ENCODE measurements at places on chromosomes 5 and 9.

DNA sequence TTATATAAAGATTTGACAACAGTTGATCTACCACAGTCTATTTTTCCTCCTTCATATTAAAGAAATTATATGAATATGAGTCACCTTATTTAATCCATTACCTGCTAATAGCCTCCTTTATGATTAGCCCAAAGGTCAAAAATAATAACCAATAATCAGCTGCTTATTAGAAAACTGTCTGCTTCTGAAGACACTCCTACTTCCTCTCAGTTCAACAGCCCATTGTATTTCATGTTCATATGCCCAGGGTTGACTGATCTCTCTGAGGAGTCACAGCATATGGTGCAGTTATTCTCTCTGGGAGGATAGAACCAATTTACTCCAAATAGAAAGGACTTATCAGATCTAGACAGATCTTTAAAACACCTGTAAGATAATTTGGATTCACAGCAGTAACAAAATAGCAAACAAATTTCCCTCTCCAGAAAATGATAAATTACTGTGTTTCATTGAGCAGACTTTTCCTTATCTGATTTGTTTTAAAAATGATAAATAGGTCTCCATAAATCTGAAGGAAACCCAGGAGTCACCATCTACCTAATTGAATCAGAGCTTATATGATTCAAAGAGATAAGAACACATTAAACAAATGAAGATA is 180.4 kb upstream of the ITGA1 start:
- H3K27ac ChIP-seq, result no peak overlapping the region
- H3K4me1 ChIP-seq, result no peaks in the 10 kb centered on the region
- DNase-seq, result no peak
- no peak overlapping the region for H3K4me3 ChIP-seq
- H3K27me3 ChIP-seq, result no peaks in the 10 kb centered on the region

DNA sequence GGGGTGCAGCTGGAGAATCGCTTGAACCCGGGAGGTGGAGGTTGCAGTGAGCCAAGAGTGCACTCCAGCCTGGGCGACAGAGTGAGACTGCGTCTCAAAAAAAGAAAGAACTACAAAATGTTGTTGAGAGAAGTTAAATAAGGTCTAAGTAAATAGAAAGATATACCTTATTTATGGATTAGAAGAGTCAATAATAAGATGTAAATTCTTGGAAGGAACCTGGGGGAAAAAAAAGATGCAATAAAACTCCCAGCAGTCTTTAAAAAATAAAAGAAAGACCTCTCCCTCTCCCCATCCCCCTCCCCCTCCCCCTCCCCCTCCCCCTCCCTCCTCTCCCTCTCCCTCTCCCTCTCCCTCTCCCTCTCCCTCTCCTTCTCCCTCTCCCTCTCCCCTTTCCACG is 15.5 kb upstream of the FAF2 start:
- no peaks in the 10 kb centered on the region for H3K36me3 ChIP-seq
- no peak overlapping the region for H3K27ac ChIP-seq
- H3K4me3 ChIP-seq, result no peak overlapping the region
- H3K4me1 ChIP-seq, result no peaks in the 10 kb centered on the region

- no peaks in the 10 kb centered on the region for H3K4me1 ChIP-seq
- no peak overlapping the region for H3K27ac ChIP-seq
- no peak overlapping the region for H3K4me3 ChIP-seq
- H3K27me3 ChIP-seq, result no peaks in the 10 kb centered on the region
Observed at GRCh38 chr5:41094871-41095270, 23.7 kb upstream of the MROH2B start.

- H3K27me3 ChIP-seq, result no peaks in the 10 kb centered on the region
- DNase-seq, result no peak
Observed at GRCh38 chr5:56917534-56917933, 8.1 kb downstream of the SETD9 start.

- no peak overlapping the region for H3K27ac ChIP-seq
- no peak for DNase-seq
- no peak overlapping the region for H3K4me3 ChIP-seq
- H3K4me1 ChIP-seq, result no peaks in the 10 kb centered on the region
Observed at GRCh38 chr9:70761139-70761670, 346.7 kb upstream of the KLF9 start.

GRCh38 chr9:137095664-137096517 is 9.1 kb downstream of the MAN1B1 start:
- DNase-seq, result peak; percentile 89
- peak overlapping the region; percentile 63 for H3K4me3 ChIP-seq
- peaks cover 53% of the 10 kb centered on the region for H3K36me3 ChIP-seq
- H3K27me3 ChIP-seq, result no peaks in the 10 kb centered on the region
- H3K27ac ChIP-seq, result peak overlapping the region; percentile 79
- H3K4me1 ChIP-seq, result peaks cover 14% of the 10 kb centered on the region

DNA sequence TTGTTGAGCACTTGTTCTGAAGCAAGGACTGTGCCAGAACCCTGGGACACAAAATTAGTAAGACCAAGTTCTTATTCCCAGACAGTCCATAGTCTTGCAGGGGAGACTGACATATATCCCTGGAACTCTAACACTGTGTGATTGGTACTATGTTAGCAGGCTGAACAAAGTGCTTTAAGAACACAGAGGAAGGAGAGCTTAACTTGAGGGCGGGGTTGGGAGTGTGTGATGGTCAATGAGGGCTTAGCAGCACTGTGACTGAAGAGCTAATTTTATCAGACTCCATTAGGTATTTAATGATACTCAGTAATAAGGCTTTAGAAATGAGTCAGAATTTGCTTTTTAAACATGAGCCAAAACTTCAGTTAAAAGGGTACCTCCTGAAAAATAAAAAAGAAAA is 14.9 kb upstream of the SPATA24 start:
- H3K4me1 ChIP-seq, result peaks cover 21% of the 10 kb centered on the region
- DNase-seq, result no peak
- no peak overlapping the region for H3K4me3 ChIP-seq
- no peaks in the 10 kb centered on the region for H3K27me3 ChIP-seq

DNA sequence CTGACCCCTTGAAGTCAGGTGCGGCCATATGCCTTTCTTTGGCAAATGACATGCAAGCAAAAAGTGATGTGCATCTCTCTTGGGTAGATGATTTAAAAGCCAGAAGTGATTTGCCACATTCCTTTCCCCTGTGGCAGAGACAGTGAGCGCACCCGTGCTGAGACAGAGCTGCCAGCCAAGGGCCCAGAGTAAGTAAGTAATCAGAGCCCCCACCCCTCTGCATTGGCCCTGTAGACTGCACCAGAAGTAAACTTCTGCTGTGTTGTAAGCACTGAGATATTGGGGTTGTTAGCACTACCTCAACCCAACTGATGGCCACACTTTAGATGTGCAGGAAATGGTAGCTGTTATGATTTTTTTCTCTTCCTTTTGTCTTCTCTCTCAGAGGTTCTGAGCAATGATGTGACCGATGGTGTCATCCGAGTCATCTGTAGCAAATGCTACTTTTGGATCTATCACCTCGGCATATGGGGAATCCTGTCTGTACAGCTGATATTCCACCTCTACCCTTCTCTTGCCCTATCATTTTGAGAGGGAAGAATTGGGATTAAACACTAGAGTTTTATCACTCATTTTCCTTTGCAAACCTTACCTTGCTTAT is 58.0 kb downstream of the DOCK2 start:
- no peaks in the 10 kb centered on the region for H3K27me3 ChIP-seq
- no peak overlapping the region for H3K27ac ChIP-seq
- no peak overlapping the region for H3K4me3 ChIP-seq
- H3K36me3 ChIP-seq, result peaks cover 33% of the 10 kb centered on the region

- H3K27ac ChIP-seq, result no peak overlapping the region
- no peak for DNase-seq
- H3K4me1 ChIP-seq, result no peaks in the 10 kb centered on the region
- no peak overlapping the region for H3K4me3 ChIP-seq
- H3K36me3 ChIP-seq, result no peaks in the 10 kb centered on the region
Observed at GRCh38 chr9:131838530-131839280, 98.8 kb upstream of the RAPGEF1 start.

DNA sequence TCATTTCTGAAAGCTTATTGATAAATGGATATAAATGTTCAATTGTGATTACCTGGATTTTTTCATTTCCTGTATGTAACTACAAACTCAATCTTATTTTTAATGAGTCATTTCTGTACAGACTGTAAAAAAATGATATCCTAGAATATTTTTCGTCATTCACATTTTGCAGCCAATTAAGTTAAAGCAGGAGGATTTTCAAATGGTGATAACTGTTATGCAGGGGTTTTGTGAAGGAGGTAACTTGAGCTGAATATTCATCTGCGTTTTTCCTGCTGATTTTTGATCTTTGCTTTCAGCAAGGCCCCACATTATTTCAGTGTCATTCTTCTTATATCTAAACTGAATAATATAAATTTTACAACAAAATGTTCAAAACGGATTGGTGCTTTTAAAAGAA is 74.1 kb downstream of the SLF1 start:
- H3K27ac ChIP-seq, result no peak overlapping the region
- no peaks in the 10 kb centered on the region for H3K4me1 ChIP-seq
- H3K27me3 ChIP-seq, result no peaks in the 10 kb centered on the region
- no peak overlapping the region for H3K4me3 ChIP-seq

- H3K27me3 ChIP-seq, result no peaks in the 10 kb centered on the region
- H3K4me3 ChIP-seq, result no peak overlapping the region
- no peaks in the 10 kb centered on the region for H3K36me3 ChIP-seq
Observed at GRCh38 chr9:83270116-83270515, 207.2 kb upstream of the RASEF start.

- no peaks in the 10 kb centered on the region for H3K36me3 ChIP-seq
- no peak overlapping the region for H3K4me3 ChIP-seq
- no peak overlapping the region for H3K27ac ChIP-seq
- no peak for DNase-seq
- H3K4me1 ChIP-seq, result no peaks in the 10 kb centered on the region
Observed at GRCh38 chr9:110064803-110065202, 143.2 kb downstream of the C9orf152 start.

DNA sequence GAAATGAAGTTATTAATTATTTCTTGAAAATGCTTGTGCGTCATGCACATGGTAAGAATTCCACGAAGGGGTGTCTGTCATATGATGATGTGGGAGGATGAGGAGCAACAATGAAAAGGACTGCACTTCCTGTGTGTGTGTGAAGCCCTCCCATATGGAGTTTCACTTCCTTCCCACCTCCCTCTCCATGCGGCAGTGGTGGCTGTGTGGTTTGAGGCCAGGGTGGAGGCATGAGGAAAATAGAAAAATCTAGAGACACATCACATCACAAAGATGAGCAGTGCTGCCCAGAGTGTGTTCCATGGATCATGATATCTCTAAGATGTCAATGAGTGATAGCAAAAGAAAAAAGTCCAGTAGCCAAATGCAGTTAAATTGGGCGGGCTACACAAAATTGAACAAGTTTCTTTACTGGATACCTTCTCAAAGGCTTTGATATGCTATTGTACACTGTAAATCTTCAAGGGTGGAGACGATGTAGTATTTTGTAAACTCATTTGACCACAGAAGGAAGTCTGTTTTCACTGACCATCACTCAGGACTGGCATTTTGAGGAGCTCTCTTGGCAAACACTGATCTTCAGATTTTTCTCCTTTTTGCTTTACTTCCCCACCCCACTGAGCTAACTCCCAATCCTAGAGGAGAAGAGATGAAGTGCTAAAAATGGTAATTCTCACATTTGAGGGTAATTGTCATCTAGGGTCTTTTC is 55.7 kb upstream of the EQTN start:
- peak; percentile 32 for DNase-seq
- H3K4me3 ChIP-seq, result no peak overlapping the region
- H3K27ac ChIP-seq, result no peak overlapping the region
- H3K27me3 ChIP-seq, result no peaks in the 10 kb centered on the region
- H3K36me3 ChIP-seq, result no peaks in the 10 kb centered on the region
- H3K4me1 ChIP-seq, result no peaks in the 10 kb centered on the region

DNA sequence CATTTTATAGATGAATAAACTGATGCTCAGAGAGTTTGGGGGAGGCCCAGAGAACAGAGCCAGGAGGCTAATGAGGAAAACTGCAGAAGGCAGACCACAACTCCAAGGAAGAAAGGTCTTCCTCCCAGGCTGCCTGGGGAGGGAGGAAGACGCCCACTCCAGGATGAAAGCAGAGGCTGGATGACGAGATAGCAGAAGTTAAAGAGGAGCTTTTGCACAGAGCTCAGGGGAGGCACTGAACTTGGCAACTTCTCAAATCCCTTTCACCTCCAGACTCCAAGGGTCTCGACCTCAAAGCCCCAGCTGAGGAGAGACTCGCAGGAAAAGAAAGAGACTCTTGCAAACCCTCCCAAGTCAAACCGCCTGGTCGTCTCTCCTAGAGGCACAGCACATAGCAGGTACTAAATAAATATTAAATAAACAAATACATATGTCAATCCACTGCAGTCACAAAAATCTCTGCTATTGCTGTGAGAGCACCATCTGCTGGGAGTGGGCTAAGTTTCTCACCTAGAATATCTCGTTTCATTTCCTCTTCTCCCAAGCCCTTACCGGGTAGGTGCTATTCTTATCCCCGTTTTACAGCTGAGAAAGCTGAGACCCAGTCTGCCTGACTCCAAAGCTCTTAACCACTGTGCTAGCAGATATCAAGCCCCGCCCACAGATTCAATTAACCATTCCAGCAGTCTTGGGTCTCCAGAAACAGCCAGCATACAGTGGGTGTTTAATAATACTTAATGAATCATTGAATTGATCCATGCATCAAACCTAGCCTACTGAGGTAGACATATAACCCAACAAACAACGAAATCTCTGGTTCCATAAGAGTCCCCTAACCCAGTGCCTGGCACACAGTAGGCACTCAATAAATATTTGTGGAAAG is 97.8 kb upstream of the HAND1 start:
- no peak overlapping the region for H3K27ac ChIP-seq
- H3K36me3 ChIP-seq, result no peaks in the 10 kb centered on the region
- no peaks in the 10 kb centered on the region for H3K4me1 ChIP-seq
- H3K27me3 ChIP-seq, result no peaks in the 10 kb centered on the region
- no peak for DNase-seq

DNA sequence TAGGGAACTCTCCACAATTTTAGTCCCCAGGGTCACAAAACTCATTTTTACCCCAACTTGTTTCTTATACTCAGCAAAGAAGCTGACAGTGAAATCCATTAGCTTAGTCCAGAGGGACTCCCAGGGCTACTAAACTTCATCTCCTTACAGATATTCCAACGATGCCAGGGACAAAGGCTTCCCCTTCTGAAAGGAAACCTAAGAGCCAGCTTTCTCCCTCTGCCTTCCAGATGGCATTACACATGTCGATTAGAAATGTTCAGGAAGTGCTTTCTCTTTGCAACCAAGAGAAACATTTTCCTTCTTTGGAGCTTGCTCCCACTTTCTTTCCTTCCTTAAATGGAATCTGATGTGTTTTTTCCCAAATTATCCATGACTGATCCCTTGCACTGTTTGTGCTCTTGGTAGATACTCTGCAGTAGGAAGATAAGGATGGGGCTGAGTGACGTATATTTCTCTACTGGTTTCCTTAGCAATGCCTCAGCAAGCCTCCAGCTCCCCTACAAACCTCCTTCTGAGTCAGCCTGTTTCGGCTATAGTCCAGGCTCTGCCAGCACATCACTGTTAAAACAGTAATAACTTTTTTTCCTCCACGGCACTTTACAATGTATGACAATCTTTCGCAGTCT is 43.0 kb upstream of the HTR4 start:
- H3K27me3 ChIP-seq, result no peaks in the 10 kb centered on the region
- DNase-seq, result no peak
- no peaks in the 10 kb centered on the region for H3K4me1 ChIP-seq
- no peaks in the 10 kb centered on the region for H3K36me3 ChIP-seq
- H3K27ac ChIP-seq, result no peak overlapping the region
- no peak overlapping the region for H3K4me3 ChIP-seq

- H3K4me1 ChIP-seq, result no peaks in the 10 kb centered on the region
- H3K36me3 ChIP-seq, result no peaks in the 10 kb centered on the region
- H3K27ac ChIP-seq, result no peak overlapping the region
- no peaks in the 10 kb centered on the region for H3K27me3 ChIP-seq
- no peak for DNase-seq
Observed at GRCh38 chr9:124179196-124180071, 78.3 kb upstream of the NEK6 start.
